ENCODE measurements at places on chromosomes 7 and 10. TPM values are rescaled to one million over a fixed set of nuclear protein-coding genes. Genes with fewer than 3 reads are reported as not detected.

Gene ZNF248
- 0.89 TPM for total RNA-seq

Gene SLC18A3
- total RNA-seq, result 4.6 TPM

Gene NXPH1
- total RNA-seq, result not detected

Gene MYOZ1
- 2.2 TPM for total RNA-seq

Gene ZNF22
- total RNA-seq, result 10.9 TPM

Gene PCDH15
- total RNA-seq, result not detected

Gene GCC1
- total RNA-seq, result 28.8 TPM

Gene GRM3
- total RNA-seq, result not detected

GRCh38 chr7:2399848-2400587 is 3.4 kb upstream of the CHST12 start:
- DNase-seq, result peak; percentile 97
- peak overlapping the region; percentile 68 for H3K27ac ChIP-seq
- H3K4me1 ChIP-seq, result peaks cover 21% of the 10 kb centered on the region
- peak overlapping the region; percentile 21 for H3K4me3 ChIP-seq
- H3K36me3 ChIP-seq, result no peaks in the 10 kb centered on the region

DNA sequence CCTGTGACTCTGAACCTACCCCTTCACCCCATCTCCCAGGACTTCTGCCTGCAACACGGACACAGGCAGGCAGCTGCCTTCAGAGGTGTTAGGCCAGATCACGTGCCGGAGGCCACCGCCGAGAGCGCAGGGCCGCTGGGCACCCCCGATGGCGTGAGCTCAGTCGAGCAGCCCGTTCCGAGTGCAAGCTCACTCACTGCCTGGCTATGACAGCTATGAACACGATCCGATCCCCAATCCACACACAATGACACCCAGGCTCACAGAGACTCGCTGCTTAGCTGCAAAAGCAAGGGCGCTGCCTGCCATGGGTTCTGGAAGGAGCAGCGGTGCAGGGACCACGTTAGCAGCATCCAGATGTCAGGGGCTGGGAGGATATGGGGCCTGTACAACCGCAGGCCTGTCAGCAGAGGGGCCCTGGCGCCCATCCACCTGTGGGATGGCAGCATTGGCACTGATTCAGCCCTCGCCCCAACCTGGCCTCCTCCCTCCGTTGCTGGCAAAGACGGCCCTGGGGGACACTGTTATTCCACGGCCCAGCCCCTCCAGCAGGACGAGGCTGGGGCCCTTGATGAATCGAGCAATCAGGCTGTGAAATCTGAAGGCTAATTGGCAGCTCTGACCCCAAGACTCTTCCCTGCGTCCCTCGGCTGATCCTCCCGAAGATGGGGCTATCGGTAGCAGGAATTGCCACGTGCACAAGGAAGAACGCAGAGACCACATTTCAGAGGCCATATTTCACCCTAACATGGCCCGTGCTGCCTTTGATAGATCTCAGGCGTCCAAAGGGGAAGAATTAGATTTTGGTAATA is 230.1 kb downstream of the ELFN1 start:
- no peaks in the 10 kb centered on the region for H3K27me3 ChIP-seq
- no peak for DNase-seq
- H3K27ac ChIP-seq, result peak overlapping the region; percentile 68
- no peaks in the 10 kb centered on the region for H3K36me3 ChIP-seq
- H3K4me3 ChIP-seq, result no peak overlapping the region

- no peaks in the 10 kb centered on the region for H3K36me3 ChIP-seq
- no peak overlapping the region for H3K4me3 ChIP-seq
- no peaks in the 10 kb centered on the region for H3K4me1 ChIP-seq
- DNase-seq, result peak; percentile 93
These were observed 44.3 kb upstream of the ZC3HAV1 start for GRCh38 chr7:139153832-139154231.

- no peak overlapping the region for H3K4me3 ChIP-seq
- no peaks in the 10 kb centered on the region for H3K36me3 ChIP-seq
- no peak for DNase-seq
- H3K27me3 ChIP-seq, result no peaks in the 10 kb centered on the region
These were observed 114.5 kb upstream of the IMMP2L start for GRCh38 chr7:111676811-111677210.

GRCh38 chr10:12835709-12836108 is 165.8 kb downstream of the CCDC3 start:
- no peak overlapping the region for H3K4me3 ChIP-seq
- H3K36me3 ChIP-seq, result no peaks in the 10 kb centered on the region
- H3K27me3 ChIP-seq, result peaks cover 2% of the 10 kb centered on the region
- H3K27ac ChIP-seq, result no peak overlapping the region

DNA sequence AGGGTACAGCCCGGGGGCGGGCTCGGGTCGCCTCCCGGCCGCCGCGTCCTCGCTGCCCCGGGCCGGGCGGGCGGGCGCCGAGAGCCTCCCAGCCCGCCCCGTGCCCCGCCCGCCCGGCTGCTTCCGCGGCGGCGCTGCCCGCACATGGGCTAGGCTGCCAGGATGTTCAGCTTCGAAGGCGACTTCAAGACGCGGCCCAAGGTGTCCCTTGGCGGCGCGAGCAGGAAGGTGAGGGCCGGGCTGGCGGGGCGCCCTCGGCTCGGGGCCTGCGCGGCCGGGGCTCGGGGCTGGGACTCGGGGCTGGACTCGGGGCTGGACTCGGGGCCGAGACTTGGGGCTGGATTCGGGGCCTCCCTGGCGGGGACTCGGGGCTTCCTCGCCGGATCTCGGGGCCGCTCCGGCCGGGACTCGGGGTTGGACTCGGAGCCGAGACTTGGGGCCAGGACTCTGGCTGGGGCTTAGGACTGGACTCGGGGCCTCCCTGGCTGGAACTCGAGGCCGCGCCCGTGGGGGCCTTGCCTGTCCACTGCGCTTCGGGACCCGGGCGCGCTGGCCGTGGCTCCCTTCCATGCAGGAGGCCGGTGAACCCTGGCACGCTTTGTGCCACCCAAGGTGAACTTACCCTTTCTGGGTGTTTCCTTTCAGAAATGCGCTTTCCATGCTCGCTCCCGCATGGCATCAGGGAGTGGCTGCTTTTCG is 534 bp downstream of the UBE3C start:
- peak; percentile 18 for DNase-seq
- H3K27me3 ChIP-seq, result no peaks in the 10 kb centered on the region
- H3K27ac ChIP-seq, result peak overlapping the region; percentile 72
- H3K36me3 ChIP-seq, result no peaks in the 10 kb centered on the region
- H3K4me3 ChIP-seq, result peak overlapping the region; percentile 81
- H3K4me1 ChIP-seq, result peaks cover 11% of the 10 kb centered on the region

- no peaks in the 10 kb centered on the region for H3K4me1 ChIP-seq
- no peak for DNase-seq
- H3K27ac ChIP-seq, result no peak overlapping the region
- H3K36me3 ChIP-seq, result peaks cover 9% of the 10 kb centered on the region
- H3K4me3 ChIP-seq, result no peak overlapping the region
- H3K27me3 ChIP-seq, result no peaks in the 10 kb centered on the region
These were observed 24.7 kb upstream of the PRKAR1B start for GRCh38 chr7:751826-752225.

DNA sequence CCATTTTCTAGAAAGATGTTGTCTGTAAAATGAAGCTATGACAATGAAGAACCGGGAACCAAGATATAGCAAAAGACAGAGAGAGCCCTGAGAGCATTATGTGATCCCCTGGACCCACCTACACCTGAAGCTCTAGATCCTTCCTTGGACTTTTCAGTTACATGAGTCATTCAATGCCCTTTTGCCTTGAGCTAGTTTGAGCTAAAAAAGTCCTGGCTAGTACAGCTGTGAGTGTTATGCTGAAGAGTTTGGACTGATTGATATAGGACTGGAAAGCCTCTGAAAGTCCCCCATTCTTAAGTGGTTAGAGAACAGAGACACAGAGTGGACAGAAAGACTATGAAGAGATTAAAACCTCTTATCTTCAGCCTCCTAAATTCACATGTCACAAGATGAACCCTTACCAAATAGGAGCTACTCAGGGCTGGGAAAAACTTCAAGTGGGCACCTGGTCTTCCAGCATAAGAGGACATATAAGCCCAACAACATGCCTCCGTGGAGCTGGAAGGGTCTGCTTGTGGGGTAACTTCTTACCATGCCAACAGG is 386.8 kb upstream of the NFE2L3 start:
- no peaks in the 10 kb centered on the region for H3K36me3 ChIP-seq
- no peak overlapping the region for H3K4me3 ChIP-seq
- H3K27me3 ChIP-seq, result no peaks in the 10 kb centered on the region
- DNase-seq, result no peak
- H3K4me1 ChIP-seq, result no peaks in the 10 kb centered on the region

GRCh38 chr10:113093188-113094113 is 143.4 kb downstream of the TCF7L2 start:
- peaks cover 12% of the 10 kb centered on the region for H3K4me1 ChIP-seq
- DNase-seq, result peak; percentile 69
- no peaks in the 10 kb centered on the region for H3K36me3 ChIP-seq
- peak overlapping the region; percentile 24 for H3K27ac ChIP-seq
- H3K27me3 ChIP-seq, result no peaks in the 10 kb centered on the region
- H3K4me3 ChIP-seq, result no peak overlapping the region

DNA sequence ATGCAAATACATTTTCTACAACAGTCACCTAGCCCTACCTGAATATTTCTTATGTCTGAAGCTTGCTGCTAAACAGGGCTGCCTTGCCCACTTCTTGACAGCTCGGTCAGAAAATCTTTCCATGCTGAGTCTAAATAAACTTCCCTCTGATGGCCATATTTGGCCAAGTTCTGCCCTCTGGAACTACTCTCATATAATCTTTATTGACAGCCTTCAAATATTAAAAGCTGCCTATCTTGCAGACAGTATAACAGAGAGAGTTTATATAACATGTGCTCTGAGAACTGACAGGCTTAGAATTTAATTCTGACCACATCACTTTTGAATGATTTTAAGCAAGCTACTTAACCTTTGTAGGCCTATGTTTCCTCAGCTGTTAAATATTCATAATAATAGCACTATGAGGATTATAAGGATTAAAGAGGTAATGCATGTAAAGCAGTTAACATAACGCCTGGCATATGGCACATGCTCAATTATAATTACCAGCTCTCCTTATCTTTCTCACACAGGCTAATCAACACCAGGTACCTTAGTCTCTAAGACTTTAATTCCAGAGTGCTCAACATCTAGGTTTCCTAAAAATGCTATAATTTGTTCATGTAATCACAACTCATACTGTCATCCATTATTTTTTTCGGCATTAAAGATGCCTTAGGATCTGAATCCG is 334.1 kb downstream of the HPSE2 start:
- DNase-seq, result no peak
- no peaks in the 10 kb centered on the region for H3K36me3 ChIP-seq
- no peak overlapping the region for H3K4me3 ChIP-seq
- no peaks in the 10 kb centered on the region for H3K4me1 ChIP-seq
- no peaks in the 10 kb centered on the region for H3K27me3 ChIP-seq

DNA sequence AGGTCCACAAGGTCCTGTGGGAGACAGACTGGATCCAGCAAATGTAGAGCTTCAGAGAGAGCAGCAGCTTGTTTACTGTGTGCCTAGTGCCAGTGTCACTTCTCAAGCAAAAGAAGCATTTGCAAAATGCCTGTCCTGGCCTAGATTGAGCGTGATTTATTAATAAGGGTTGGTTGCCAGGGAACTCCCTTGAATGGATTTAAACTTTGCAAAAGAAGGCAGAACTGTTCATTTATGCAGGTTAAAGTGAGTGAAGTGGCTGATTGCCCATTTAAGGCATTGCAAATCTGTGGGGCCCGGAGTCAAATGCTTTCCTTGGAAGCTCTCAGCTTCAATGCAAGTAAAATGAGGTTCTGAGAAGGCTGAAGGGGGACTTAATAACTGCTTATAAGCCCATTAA is 71.3 kb downstream of the CDHR3 start:
- no peak for DNase-seq
- no peak overlapping the region for H3K27ac ChIP-seq
- H3K4me1 ChIP-seq, result no peaks in the 10 kb centered on the region
- no peaks in the 10 kb centered on the region for H3K36me3 ChIP-seq
- no peak overlapping the region for H3K4me3 ChIP-seq
- H3K27me3 ChIP-seq, result peaks cover 49% of the 10 kb centered on the region

DNA sequence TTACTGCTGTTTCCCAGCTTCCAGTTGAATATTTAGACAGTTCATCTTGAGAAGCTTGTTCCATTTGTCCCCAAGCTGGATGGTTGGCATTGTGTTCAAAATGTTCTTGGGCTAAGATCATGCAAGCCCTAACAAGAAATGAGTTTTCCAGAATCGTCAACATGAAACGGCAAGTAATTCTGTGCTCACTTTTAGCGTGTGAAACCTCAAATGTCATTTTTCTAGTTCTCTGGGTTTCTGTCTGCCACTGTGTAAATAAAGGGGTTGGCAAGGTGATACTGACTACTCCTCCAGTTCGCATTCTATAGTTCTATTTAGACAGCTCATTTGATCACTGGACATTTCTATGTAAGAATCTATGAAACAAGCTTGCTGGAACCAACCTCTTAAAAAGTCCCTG is 194.0 kb downstream of the AHR start:
- H3K4me3 ChIP-seq, result no peak overlapping the region
- H3K36me3 ChIP-seq, result no peaks in the 10 kb centered on the region
- DNase-seq, result no peak
- H3K27ac ChIP-seq, result no peak overlapping the region
- no peaks in the 10 kb centered on the region for H3K4me1 ChIP-seq
- no peaks in the 10 kb centered on the region for H3K27me3 ChIP-seq

DNA sequence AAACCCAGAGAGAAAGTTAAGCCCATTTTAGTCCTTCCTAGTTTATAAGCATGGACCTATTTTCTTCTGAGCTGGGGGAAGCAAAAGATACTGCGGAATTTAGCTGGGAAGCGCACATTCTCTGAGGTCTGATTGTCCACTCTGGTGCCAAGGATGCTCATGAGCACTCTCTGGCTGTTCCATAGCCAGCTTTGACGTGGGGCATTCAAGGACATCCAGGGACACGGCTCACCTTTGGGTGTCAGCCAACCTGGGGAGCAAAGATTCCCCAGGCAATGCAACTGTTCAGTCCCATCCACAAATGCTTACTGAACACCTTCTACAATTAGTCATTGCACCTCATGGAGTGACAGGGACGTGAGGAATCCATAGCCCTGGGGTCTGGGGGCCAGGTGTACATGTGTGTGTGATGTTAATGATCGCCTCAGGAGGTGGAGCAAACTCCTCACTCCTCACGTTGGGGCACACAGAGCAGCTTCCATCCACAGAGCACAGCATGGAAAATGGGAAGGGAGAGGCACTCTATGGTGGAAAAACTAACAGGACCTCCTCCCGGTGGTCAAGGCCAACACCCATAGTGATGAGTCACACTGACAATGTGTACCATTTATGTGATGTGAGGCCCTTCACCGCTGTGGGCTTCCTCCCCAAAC is 67.5 kb upstream of the IGFBP3 start:
- no peak overlapping the region for H3K27ac ChIP-seq
- no peak overlapping the region for H3K4me3 ChIP-seq
- no peaks in the 10 kb centered on the region for H3K27me3 ChIP-seq
- DNase-seq, result no peak

DNA sequence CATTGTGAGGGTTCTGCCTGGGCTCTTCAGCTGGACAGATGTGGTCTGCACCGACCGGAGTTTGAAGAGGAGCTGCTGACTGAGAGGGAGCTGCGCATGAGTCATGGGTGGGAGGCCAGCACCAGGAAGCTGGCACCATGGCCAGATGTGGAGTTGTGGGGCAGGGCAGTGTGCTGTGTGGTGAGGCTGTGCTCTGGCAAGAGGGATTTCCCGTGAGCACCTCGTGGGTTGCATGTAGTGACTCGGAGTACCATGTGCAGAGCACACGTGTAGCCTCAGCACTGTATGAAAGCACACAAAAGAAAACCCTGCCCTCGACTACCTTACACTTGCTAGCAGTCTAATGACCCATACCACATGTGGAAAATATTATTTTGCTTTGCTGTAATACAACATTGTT is 103.4 kb downstream of the WNT2 start:
- H3K27me3 ChIP-seq, result no peaks in the 10 kb centered on the region
- peaks cover 19% of the 10 kb centered on the region for H3K4me1 ChIP-seq
- no peak overlapping the region for H3K4me3 ChIP-seq
- no peak overlapping the region for H3K27ac ChIP-seq

GRCh38 chr7:82294865-82295264 is 148.7 kb downstream of the CACNA2D1 start:
- no peaks in the 10 kb centered on the region for H3K36me3 ChIP-seq
- DNase-seq, result no peak
- H3K27me3 ChIP-seq, result no peaks in the 10 kb centered on the region
- H3K27ac ChIP-seq, result no peak overlapping the region
- no peak overlapping the region for H3K4me3 ChIP-seq

All from astrocyte (in vitro differentiated cells and primary cell).